ENCODE measurements at places on chromosomes 6 and 20. TPM values are rescaled to one million over a fixed set of nuclear protein-coding genes. Genes with fewer than 3 reads are reported as not detected.

Gene SOX12
- 2.3 TPM for total RNA-seq

Gene PLN
- total RNA-seq: 14.2 TPM

Gene CDSN
- total RNA-seq: not detected

Gene NPEPL1
- total RNA-seq: 53.3 TPM

Gene SPEF1
- not detected for total RNA-seq

Gene TMEM74B
- 1.1 TPM for total RNA-seq

Gene WFDC10B
- not detected for total RNA-seq

Gene HTR1B
- not detected for total RNA-seq

Gene NRSN1
- not detected for total RNA-seq

Gene ADTRP
- total RNA-seq: 0.38 TPM

Gene PPIL6
- 8.8 TPM for total RNA-seq

Gene FAM184A
- 8.1 TPM for total RNA-seq

Gene HTR1E
- not detected for total RNA-seq

Gene PRICKLE4
- total RNA-seq: 2.2 TPM

Gene SOBP
- total RNA-seq: 7.5 TPM

Gene DEF6
- 6.8 TPM for total RNA-seq

Gene PGC
- total RNA-seq: not detected

Gene PRL
- not detected for total RNA-seq

Gene MCCD1
- not detected for total RNA-seq

Gene MOG
- not detected for total RNA-seq

Gene BPI
- not detected for total RNA-seq

Gene BPIFA1
- not detected for total RNA-seq

Gene PGBD1
- total RNA-seq: 2.1 TPM

Gene ESR1
- 3.2 TPM for total RNA-seq

Gene TFAP2C
- 1.1 TPM for total RNA-seq

Gene SLC35B3
- 20.3 TPM for total RNA-seq

Gene RBBP8NL
- not detected for total RNA-seq

Gene SRMS
- not detected for total RNA-seq

Gene SLC35D3
- total RNA-seq: not detected

Gene SLC32A1
- total RNA-seq: not detected

Gene PACSIN1
- total RNA-seq: not detected

Gene MAP7
- 4.7 TPM for total RNA-seq

Gene SLC22A7
- total RNA-seq: not detected

Gene ECT2L
- 0.44 TPM for total RNA-seq

Gene MAS1
- total RNA-seq: not detected

Gene KIF6
- total RNA-seq: 0.34 TPM

Gene CST2
- not detected for total RNA-seq

All from subcutaneous adipose tissue (tissue), 4 donors.